Stomach (tissue), 19 donors: ENCODE measurements at places on chromosomes 1 and 21. TPM values are rescaled to one million over a fixed set of nuclear protein-coding genes. Genes with fewer than 3 reads are reported as not detected.

GRCh38 chr1:109783436-109783835, 19.7 kb upstream of the EPS8L3 start:
- H3K36me3 ChIP-seq, result no peaks in the 10 kb centered on the region
- DNase-seq, result peak; percentile 67
- peaks cover 54% of the 10 kb centered on the region for H3K4me1 ChIP-seq
- H3K4me3 ChIP-seq, result no peak overlapping the region
- H3K27ac ChIP-seq, result peak overlapping the region; percentile 68
- H3K27me3 ChIP-seq, result no peaks in the 10 kb centered on the region

Gene OPN3
- 1.8 TPM for total RNA-seq

GRCh38 chr1:111202366-111202706, 1.9 kb upstream of the DENND2D start:
- peak overlapping the region; percentile 93 for H3K27ac ChIP-seq
- peak; percentile 48 for DNase-seq
- H3K4me1 ChIP-seq, result peaks cover 84% of the 10 kb centered on the region
- H3K27me3 ChIP-seq, result peaks cover 21% of the 10 kb centered on the region

- H3K27me3 ChIP-seq, result no peaks in the 10 kb centered on the region
- H3K4me1 ChIP-seq, result peaks cover 40% of the 10 kb centered on the region
- H3K4me3 ChIP-seq, result no peak overlapping the region
- H3K27ac ChIP-seq, result peak overlapping the region; percentile 82
- H3K36me3 ChIP-seq, result peaks cover 7% of the 10 kb centered on the region
- no peak for DNase-seq
These were observed 2.0 kb downstream of the PSEN2 start for GRCh38 chr1:226872437-226872836.

Gene COL16A1
- 121 TPM for total RNA-seq

GRCh38 chr1:231639819-231640218, 13.2 kb downstream of the DISC1 start:
- DNase-seq, result no peak
- H3K27ac ChIP-seq, result no peak overlapping the region
- no peaks in the 10 kb centered on the region for H3K4me1 ChIP-seq
- H3K36me3 ChIP-seq, result no peaks in the 10 kb centered on the region
- H3K4me3 ChIP-seq, result no peak overlapping the region

GRCh38 chr1:5678759-5679158, 313.5 kb downstream of the NPHP4 start:
- DNase-seq, result no peak
- H3K36me3 ChIP-seq, result no peaks in the 10 kb centered on the region
- no peaks in the 10 kb centered on the region for H3K4me1 ChIP-seq
- H3K27me3 ChIP-seq, result peaks cover under 1% of the 10 kb centered on the region
- H3K4me3 ChIP-seq, result no peak overlapping the region

- H3K36me3 ChIP-seq, result no peaks in the 10 kb centered on the region
- peaks cover 4% of the 10 kb centered on the region for H3K27me3 ChIP-seq
- H3K27ac ChIP-seq, result peak overlapping the region; percentile 14
- H3K4me3 ChIP-seq, result peak overlapping the region; percentile 89
- peak; percentile 27 for DNase-seq
These were observed 1.3 kb downstream of the TGFBR3 start for GRCh38 chr1:91884459-91885212.

- H3K36me3 ChIP-seq, result peaks cover 70% of the 10 kb centered on the region
- no peaks in the 10 kb centered on the region for H3K27me3 ChIP-seq
- no peak overlapping the region for H3K4me3 ChIP-seq
- peaks cover 49% of the 10 kb centered on the region for H3K4me1 ChIP-seq
- peak overlapping the region; percentile 82 for H3K27ac ChIP-seq
These were observed 14.9 kb downstream of the ETS2 start for GRCh38 chr21:38820471-38821239.

- no peaks in the 10 kb centered on the region for H3K4me1 ChIP-seq
- no peak overlapping the region for H3K27ac ChIP-seq
- peak; percentile 38 for DNase-seq
- H3K4me3 ChIP-seq, result no peak overlapping the region
- H3K36me3 ChIP-seq, result no peaks in the 10 kb centered on the region
These were observed 6.3 kb downstream of the OR14I1 start for GRCh38 chr1:248696261-248696660.

- H3K27ac ChIP-seq, result no peak overlapping the region
- no peak for DNase-seq
- H3K4me1 ChIP-seq, result no peaks in the 10 kb centered on the region
- H3K36me3 ChIP-seq, result no peaks in the 10 kb centered on the region
- peaks cover 13% of the 10 kb centered on the region for H3K27me3 ChIP-seq
- H3K4me3 ChIP-seq, result no peak overlapping the region
These were observed 15.9 kb upstream of the PADI1 start for GRCh38 chr1:17188889-17189631.

DNA sequence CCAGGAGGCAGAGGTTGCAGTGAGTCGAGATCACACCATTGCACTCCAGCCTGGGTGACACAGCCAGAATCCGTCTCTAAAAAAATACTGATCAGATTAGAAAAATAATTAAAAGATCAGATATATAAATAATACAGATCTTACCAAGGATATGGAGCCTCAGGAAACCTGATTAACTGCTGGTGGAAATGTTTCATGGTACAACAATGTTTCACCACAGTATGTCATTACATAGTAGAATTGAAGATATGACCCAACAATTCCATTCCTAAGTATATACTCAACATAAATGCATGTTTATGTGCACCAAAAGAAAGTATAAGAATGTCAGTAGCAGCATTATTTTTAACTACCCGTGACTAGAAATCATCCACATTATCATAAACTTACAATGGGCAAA, 41.7 kb downstream of the CD53 start:
- no peak for DNase-seq
- no peaks in the 10 kb centered on the region for H3K36me3 ChIP-seq
- no peak overlapping the region for H3K27ac ChIP-seq
- H3K4me1 ChIP-seq, result no peaks in the 10 kb centered on the region
- no peaks in the 10 kb centered on the region for H3K27me3 ChIP-seq

DNA sequence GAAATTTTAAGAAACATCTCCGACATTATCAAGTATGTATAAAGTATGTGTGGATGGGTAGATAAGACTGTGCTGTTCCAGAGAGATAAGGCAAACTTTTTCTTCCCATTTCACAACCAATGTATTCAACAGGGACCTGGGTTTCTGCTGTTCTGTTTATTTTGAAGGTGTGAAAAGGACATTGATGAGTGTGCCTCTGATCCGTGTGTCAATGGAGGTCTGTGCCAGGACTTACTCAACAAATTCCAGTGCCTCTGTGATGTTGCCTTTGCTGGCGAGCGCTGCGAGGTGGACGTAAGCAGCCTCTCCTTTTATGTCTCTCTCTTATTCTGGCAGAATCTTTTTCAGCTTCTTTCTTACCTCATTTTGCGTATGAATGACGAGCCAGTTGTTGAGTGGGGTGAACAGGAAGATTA, 174.0 kb downstream of the CRB1 start:
- no peaks in the 10 kb centered on the region for H3K4me1 ChIP-seq
- H3K4me3 ChIP-seq, result no peak overlapping the region
- H3K27ac ChIP-seq, result no peak overlapping the region
- no peaks in the 10 kb centered on the region for H3K27me3 ChIP-seq

- no peaks in the 10 kb centered on the region for H3K36me3 ChIP-seq
- DNase-seq, result no peak
- H3K4me1 ChIP-seq, result no peaks in the 10 kb centered on the region
- H3K4me3 ChIP-seq, result no peak overlapping the region
- no peak overlapping the region for H3K27ac ChIP-seq
These were observed 395.0 kb upstream of the DUSP10 start for GRCh38 chr1:222136869-222137268.

Gene ANGPTL1
- 5.5 TPM for total RNA-seq

DNA sequence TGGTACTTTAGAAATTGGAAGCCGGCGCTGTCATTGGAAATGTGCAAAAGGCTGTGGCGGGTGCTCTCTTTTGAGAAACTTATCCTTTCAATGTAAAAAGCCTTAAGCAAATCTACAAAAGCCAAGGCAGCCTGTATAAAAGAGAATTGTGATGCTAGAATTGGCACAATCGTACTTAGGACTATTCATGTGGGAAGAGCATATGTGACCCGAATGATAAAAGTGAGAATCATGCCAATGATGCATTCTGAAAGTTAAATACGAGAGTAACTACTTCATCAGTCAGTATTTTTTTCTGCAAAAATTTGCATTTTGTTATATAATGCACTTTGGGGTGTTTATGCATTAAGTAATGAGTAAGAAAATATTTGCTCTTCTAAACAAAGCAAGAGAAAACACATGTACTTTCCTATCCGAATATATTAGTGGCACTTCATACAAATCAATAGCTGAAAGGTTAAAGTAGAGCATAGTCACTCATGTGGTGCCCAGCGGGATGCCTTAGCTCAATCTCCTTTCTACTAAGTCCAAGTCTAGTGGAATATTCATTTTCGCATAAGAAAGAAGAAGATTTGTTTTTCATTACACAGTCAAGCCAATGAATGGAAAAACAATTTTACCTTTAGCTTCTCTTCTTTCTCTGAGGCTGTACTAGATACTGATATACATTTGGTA, 1256.6 kb upstream of the B3GALT2 start:
- H3K36me3 ChIP-seq, result no peaks in the 10 kb centered on the region
- no peak overlapping the region for H3K27ac ChIP-seq
- H3K4me1 ChIP-seq, result no peaks in the 10 kb centered on the region
- H3K27me3 ChIP-seq, result no peaks in the 10 kb centered on the region

DNA sequence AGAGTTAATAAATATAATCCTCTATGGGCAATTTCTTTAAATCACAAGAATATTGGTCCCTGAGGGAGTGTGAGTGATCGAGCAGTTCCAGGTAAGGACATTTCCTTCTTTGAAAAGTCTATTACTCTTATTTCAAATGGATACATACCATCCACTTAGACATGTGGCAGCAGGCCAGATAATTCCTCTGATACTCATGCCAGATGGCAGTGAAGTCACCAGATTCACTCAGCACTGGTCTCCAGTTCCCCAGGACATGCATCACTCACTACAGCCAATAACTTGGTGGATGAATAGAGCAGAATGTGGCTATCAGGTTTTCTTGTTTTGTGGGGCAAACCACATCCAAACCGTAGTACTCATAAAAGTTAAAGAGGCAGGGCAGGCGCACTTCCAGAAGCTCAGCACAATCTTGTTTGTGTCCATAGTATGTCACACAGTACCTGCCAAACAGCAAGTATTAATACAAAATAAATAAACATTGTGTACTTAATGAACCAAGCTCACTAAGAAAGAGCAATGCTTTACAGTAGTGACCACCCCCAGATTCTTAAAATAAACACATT, 74.2 kb upstream of the CD53 start:
- H3K27ac ChIP-seq, result no peak overlapping the region
- H3K27me3 ChIP-seq, result no peaks in the 10 kb centered on the region
- H3K36me3 ChIP-seq, result no peaks in the 10 kb centered on the region
- no peaks in the 10 kb centered on the region for H3K4me1 ChIP-seq

- peaks cover 74% of the 10 kb centered on the region for H3K36me3 ChIP-seq
- H3K4me1 ChIP-seq, result no peaks in the 10 kb centered on the region
- no peaks in the 10 kb centered on the region for H3K27me3 ChIP-seq
- no peak for DNase-seq
- H3K27ac ChIP-seq, result no peak overlapping the region
- no peak overlapping the region for H3K4me3 ChIP-seq
These were observed 99.9 kb downstream of the LYST start for GRCh38 chr1:235766794-235767285.

Gene LORICRIN
- not detected for total RNA-seq

DNA sequence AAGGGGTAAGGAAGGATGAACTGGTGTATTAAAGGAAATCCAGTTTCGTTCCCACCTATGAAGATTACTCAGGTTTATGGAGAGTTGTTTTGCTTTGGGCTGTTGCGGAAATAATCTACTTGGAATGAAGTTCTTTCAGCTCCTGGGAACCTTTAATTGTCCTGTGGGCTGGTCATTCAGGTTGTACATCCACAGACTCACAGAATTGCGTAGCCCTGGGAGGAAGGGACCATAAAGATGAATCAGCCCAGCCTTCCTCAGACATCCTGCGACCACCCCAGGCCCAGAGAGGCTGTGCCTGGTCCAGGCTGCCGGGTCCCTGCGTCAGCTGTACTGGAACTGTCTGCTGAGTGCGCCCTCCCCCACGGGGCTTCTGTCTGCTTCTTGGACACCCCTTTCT, 72.7 kb downstream of the GALNT2 start:
- no peaks in the 10 kb centered on the region for H3K27me3 ChIP-seq
- peaks cover 5% of the 10 kb centered on the region for H3K36me3 ChIP-seq
- H3K27ac ChIP-seq, result no peak overlapping the region
- no peak for DNase-seq
- H3K4me3 ChIP-seq, result no peak overlapping the region

- peaks cover 14% of the 10 kb centered on the region for H3K4me1 ChIP-seq
- no peaks in the 10 kb centered on the region for H3K27me3 ChIP-seq
- no peak for DNase-seq
- no peak overlapping the region for H3K27ac ChIP-seq
These were observed 4.8 kb upstream of the COA6 start for GRCh38 chr1:234368320-234369032.

DNA sequence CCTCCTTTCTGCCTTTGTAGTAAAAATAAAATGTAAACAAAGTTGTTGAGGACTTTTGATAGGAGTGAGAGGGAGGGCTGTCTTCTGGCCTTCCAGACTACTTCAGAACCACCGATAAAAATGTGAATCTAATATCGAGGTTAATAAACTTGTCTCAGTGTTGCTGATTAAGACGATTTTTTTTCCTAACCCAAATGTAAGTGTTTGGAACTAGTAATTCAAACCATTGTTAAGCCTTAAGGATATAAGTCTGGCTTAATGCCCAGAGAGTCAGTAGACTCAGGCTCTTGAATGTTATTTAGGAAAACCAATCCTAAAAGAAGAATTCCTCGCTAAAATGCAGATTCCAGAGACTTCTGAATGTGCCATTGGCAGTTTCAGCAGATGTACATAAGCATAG, 356.9 kb downstream of the SIPA1L2 start:
- H3K4me3 ChIP-seq, result no peak overlapping the region
- H3K27me3 ChIP-seq, result peaks cover 19% of the 10 kb centered on the region
- peaks cover 8% of the 10 kb centered on the region for H3K4me1 ChIP-seq
- no peak overlapping the region for H3K27ac ChIP-seq
- DNase-seq, result no peak

DNA sequence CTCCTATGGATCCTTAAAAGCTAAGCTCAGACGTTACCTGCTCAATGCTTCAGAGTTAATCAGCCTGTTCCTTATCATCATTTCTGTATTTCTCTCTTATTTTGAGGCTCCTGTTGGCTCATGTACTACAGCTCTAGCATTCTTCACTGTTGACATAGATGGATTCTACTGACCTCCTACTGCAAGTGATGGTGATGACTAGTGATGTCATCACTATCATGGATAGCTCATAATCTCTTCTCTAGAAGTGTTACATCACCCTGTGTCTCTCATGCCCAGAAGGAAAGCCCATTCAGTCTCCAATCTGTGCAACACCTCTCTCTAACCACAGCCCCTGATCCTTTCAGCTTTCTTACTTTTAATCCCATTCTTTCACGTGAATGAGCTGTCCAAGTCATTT, 168.2 kb upstream of the DPT start:
- no peak overlapping the region for H3K4me3 ChIP-seq
- DNase-seq, result no peak
- no peaks in the 10 kb centered on the region for H3K27me3 ChIP-seq
- H3K36me3 ChIP-seq, result no peaks in the 10 kb centered on the region
- H3K27ac ChIP-seq, result no peak overlapping the region

GRCh38 chr1:171940368-171940767, 99.1 kb downstream of the DNM3 start:
- no peak for DNase-seq
- no peak overlapping the region for H3K4me3 ChIP-seq
- no peaks in the 10 kb centered on the region for H3K36me3 ChIP-seq
- H3K27me3 ChIP-seq, result no peaks in the 10 kb centered on the region
- no peak overlapping the region for H3K27ac ChIP-seq
- H3K4me1 ChIP-seq, result no peaks in the 10 kb centered on the region
